ENCODE measurements at places on chromosomes 4 and X.

GRCh38 chr4:161573836-161574235 lies 590.0 kb downstream of the FSTL5 start:
- DNase-seq = no peak

DNA sequence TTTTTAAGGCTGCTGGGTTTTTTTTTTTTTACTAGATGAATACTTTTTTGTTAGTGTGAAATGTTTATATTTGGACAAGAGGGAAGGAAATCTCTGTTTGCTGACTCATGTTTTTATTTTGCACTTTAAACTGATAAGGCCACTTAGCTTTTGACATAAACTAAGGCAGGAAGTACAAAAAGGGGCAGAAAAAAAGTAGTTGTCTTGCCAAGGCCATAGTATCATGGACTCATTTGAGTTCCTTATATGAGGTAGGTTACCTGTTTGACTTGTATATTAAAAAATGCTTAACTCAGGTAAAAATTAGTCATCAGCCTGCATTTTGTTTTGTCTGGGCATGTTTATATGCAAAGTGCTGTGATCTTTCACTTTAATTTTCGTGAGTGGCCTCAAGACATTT lies 26.0 kb downstream of the SMAD1 start:
- no peak for DNase-seq

DNA sequence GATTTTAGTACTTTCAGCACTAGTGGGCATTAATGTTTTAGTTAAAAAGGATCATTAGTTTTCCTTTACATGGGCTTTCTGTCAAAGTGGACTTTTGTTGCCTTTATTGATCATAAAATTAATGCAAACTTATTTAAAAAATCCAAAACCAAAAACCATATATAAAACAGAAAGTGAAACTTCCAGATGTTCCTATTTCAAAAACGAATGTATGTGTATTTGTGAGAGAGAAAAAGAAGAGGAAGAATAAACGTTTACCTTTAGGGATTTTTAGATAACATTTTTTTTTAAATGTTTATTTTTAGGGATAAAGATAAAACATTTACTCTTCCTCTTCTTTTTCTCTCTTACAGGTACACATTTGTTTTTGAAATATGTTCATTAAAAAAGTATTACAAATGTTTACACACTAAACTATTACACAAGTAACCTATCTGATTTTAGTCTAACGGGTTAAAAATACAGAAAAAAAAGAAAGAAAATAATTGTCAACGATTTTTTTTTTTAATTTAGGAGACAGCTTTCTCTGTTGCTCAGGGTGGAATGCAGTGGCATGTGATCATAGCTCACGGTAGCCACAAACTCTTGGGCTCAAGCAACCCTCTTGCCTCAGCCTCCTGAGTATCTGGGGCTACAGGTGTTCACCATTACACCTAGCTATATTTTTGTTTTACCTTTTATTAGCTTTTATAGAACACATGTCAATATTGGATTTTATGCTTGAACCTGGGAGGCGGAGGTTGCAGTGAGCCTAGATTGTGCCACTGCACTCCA lies 16.8 kb upstream of the COX18 start:
- no peak for DNase-seq

DNA sequence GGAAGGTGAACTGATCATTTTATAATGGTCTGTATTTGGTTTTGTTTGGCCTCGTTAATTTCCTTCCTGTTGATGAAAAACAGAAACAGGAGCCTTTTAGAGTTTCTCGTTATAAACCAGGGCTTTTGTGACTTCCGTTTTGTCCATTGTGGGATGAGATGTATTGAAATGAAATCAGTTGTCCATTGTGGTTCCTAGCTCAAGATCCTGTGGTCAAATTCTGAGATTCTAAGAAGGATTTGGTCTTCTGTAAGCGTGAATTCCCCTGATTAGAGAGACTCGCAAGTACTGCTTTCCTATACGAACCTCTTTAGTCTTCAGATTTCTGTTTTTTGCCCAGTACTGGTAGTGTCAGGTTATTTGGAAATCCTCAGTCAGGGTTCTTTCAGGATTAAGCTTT lies 101.7 kb downstream of the RAPGEF2 start:
- no peak for DNase-seq

GRCh38 chr4:121679267-121679666 lies 17.5 kb downstream of the ANXA5 start:
- no peak for DNase-seq

DNA sequence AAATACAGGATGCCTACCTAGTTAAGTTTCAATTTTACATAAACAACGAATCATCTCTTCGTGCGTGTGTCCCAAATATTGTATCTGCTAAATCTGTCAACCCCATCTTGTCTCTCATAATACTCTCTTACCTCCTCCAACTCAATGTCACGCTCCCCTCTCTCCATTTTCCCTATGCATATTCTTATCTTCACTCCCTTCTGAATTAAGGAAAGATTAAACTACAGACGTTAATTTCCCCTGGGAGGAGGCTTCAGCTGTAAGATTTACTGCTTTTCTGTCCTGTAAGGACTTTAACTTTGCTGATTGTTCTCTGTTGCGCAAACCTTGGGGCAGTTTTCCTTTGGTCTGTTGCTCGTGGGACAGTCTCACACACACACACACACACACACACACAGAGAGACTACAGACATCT lies 455 bp upstream of the ABCB7 start:
- peak; percentile 1 for DNase-seq

DNA sequence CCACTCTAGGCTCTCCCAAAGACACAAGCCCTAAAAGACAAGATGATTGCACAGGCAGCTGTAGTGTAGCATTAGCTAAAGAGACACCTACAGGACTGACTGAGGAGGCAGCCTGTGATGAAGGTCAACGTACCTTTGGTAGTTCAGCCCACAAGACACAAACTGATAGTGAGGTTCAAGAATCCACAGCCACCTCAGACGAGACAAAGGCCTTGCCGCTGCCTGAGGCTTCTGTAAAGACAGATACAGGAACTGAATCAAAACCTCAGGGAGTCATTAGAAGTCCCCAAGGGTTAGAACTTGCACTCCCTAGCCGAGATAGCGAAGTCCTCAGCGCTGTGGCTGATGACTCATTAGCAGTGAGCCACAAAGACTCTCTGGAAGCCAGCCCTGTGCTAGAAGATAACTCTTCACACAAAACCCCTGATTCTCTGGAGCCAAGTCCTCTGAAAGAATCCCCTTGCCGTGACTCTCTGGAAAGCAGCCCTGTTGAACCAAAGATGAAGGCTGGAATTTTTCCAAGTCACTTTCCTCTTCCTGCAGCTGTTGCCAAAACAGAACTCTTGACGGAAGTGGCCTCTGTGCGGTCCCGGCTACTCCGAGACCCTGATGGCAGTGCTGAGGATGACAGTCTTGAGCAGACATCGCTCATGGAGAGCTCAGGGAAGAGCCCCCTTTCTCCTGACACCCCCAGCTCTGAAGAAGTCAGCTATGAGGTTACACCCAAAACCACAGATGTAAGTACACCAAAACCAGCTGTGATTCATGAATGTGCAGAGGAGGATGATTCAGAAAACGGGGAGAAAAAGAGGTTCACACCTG lies 306.3 kb downstream of the ANK2 start:
- DNase-seq = peak; percentile 32
